ENCODE measurements at places on chromosomes 11 and 22. TPM values are rescaled to one million over a fixed set of nuclear protein-coding genes. Genes with fewer than 3 reads are reported as not detected.

The PNPLA3 gene
- total RNA-seq: 0.60 TPM

The SLC17A6 gene
- not detected for total RNA-seq

The C11orf86 gene
- total RNA-seq: not detected

The RAG2 gene
- not detected for total RNA-seq

The NCF4 gene
- total RNA-seq: not detected

The TYMP gene
- total RNA-seq: 19.8 TPM

The SLC22A12 gene
- not detected for total RNA-seq

The ISX gene
- total RNA-seq: not detected

The SLC5A1 gene
- not detected for total RNA-seq

The HOATZ gene
- not detected for total RNA-seq

The CECR2 gene
- total RNA-seq: under 0.01 TPM

The FUT4 gene
- 2.8 TPM for total RNA-seq

The DDIAS gene
- total RNA-seq: 1.8 TPM

The OR10D3 gene
- not detected for total RNA-seq

The GVQW3 gene
- 0.40 TPM for total RNA-seq

The TMPRSS4 gene
- not detected for total RNA-seq

The DBX1 gene
- not detected for total RNA-seq
